Activated CD4-positive, alpha-beta T cell treated with anti-CD3 and anti-CD28 coated beads, Interleukin-2, amount 10 ng/mL, durations not matched to agents 7 days and 5 days (primary cell): ENCODE measurements at places on chromosomes 1 and 21.
A peak's percentile ranks its signal among the peaks of the same experiment; 100 is the strongest.

DNA sequence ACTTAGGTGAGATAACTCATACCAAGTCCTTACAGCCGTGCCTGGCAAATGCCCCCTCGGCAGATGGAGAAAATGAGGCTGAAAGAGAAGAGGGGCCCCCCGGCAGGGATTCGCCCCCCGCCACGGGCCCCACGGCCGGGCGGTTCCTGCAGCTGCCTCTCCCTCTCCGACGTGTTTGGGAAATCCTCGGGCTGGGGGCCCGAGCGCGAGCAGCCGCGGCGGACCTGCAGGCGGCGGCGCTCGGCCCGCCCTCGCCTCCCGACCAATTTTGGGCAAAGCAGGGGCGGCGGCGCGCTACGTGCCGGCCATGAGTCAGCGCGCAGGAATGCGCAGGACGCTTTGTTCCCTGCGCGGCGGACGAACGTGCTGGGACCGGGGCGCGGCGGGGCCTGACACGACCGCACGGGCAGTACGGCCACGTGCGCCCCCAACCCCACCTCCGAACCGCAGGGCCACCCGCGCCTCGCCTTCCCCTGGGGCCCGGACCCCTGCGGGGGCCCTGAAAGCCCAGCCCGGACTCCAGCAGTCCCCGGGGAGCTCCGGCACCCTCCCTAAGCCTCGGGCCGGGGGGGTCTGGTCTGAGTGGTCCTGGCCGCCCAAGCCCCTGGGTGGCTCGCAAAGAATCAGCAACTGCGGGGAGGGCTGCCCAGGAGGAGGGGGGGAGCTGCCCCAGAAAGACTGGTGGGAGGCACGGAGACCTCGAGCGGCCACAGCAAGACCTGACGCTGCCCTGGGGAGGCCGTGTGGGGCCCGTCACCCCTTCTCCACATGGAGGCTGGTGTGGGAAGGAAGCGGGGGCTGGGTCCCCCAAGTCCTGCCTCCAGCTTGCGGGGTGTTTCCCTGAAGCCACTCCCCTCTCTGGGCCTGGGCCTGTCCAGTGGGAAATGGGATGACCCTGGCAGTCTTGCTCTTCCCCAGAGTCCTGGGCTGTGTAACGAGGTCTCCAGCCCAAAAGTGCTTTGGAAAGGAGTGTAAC lies 11.9 kb upstream of the EDN2 start:
- DNase-seq = peak; percentile 10

GRCh38 chr1:25754470-25755181 lies 45.4 kb upstream of the SELENON start:
- no peak for DNase-seq

DNA sequence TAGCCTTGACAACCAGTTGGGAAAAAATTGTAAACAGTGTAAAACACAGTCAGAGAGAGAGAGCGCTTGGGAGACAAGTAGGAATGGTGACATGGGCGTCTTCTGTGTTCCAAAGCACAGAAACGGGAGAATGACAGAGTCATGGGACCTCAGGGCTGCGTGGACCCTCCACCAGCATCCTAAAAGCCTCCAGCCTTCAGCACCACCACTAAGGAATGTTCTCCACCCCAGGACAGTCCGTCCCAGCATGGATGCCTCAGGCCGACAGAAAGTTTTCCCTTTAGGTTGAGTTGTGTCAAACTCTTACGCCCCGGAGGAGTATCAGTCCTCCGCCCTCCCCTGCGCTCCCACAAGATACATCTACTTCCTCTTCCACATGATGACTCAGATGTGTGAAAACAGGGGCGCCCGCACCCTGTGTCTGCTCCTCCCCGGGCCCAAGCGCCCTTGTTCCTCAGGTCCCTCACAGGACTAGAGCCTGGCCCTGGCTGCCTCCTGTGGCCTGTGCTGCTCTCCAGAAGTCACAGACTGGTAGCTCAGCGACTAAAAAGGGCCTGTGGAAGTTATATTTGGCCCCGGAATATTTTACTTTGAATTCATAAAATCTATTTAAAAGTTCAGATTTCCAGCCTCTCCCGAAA lies 63.9 kb upstream of the EFHD2 start:
- DNase-seq = peak; percentile 59

DNA sequence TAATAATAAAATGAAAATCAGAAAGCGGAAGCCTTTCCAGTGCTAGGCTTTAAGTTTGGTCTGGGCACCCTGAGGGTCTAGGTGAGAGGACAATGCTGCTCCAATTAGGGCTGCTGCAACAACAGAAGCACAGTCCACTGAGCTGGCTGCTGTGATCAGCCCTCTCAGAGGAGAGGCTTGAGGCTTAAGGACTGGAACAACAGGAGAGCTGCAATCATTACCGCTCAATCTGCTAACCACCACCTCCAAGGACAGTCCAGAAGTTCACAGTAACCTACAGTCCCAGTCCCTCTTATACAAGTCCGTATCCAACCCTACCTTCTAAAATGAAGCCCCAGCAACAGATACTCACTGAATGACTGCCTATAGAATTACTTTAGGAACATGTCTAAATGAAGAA lies 62.1 kb downstream of the USP24 start:
- no peak for DNase-seq

DNA sequence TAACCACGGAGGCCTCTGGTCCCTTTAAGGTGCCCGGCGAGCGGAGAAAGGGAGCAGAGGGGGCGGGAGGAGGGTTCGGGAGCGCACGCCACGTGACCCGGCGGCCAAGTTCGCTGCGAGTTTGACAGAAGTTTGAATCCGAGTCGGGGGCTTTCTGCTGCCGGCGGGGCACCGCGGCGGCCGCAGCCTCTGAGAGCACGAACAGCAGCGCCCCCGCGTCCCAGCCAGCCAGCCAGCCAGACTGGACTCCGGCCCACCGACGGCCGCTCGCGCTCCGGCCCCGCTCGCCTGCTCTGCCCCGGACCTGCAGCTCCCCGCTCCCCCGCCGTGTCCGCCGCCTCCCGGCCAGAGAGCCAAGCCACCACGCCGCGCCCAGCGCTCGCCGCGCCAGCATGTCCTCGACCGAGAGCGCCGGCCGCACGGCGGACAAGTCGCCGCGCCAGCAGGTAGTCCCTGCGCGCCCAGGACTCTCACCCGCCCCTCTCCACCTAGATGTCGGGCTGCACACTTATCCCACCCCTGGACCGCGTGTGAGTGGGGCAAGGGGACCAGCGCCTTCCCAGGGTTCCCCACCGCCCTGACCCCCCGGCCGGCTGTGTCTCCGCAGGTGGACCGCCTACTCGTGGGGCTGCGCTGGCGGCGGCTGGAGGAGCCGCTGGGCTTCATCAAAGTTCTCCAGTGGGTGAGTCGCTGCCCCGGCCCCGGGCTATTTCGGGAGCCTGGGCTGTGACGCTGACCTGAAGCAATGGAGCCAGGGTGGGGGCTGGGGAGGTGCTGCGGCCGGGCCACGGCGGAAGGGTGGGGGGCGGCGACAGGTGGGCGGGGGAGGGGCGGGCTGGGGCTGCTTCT lies at the start of gene SYPL2:
TSS of gene SYPL2 (plus strand) at position 95 of the 849 bp plus-strand sequence. CDS start at position 393, 298 bp downstream.
- DNase-seq = no peak

DNA sequence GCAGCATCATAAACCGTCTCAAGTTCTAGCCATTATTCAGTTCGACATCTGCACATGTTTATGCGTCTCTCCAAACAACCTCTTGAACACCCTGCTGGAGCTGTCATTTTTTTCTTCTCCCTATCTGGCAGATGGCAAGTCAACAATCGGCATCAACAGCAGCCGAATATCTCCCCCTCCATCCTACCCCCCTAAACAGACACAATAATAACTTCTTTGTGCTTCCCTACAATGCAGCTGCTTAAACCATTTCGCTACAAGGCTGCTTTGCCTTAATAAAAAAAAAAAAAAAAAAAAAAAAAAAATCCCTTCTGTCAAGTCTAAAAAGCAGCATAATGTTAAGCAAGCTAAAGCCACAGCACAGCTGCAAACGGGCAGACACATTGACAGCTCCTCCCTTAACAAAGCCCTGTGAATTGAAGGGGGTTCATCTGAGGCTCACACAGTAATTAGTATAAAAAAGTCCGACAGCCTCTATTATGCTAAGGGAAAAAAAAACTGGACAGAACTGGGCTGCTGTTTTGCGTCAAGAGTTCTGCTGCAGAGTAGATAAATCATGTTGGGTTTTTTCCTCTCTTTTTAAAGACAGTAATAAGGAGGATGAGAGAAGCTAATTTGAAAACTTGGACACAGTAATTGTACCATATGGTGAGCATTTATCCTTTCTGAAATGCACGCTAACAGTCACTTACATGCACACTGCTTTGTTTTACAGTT lies 136.4 kb downstream of the AKT3 start:
- DNase-seq = no peak

DNA sequence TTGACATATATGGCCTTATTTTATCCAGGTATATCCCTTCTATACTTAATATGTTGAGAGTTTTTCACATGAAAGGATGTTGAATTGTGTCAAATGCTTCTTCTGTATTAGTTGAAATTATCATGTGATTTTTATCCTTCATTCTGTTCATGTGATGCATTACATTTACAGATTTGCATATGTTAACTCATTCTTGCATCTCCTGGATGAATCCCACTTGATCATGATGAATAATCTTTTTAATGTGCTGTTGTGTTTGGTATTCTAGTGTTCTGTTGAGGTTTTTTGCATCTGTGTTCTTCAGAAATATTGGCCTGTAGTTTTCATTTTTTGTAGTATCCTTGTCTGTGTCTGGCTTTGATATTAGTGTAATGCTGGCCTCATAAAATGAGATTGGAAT lies 138.3 kb upstream of the GPR52 start:
- DNase-seq = no peak

GRCh38 chr1:62800825-62801306 lies 16.9 kb downstream of the ATG4C start:
- no peak for DNase-seq

- no peak for DNase-seq
These were observed 111.5 kb downstream of the SEC16B start for GRCh38 chr1:177858332-177858821.

GRCh38 chr1:32474954-32475353 lies 10.1 kb downstream of the ZBTB8B start:
- no peak for DNase-seq

DNA sequence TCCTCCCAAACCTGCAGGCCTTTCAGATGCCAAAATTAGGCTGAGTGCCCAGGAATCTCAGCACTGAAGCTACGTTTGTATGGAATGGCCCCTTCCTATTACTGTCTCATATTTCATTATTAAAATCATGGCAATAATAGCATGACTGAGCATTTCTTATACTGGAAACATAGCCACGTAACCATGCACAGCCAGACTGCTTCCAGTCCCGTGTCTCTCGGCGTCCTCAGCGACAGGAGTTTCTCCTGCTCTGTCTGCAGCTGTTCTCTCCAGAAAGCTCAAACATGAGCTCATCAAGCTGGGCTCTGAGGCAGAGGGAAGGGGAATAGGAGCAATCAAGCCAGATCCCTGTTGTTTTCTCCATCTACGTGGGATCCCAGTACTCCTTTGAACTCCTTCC lies 104.0 kb downstream of the CDC7 start:
- DNase-seq = no peak

- DNase-seq = no peak
These were observed 43.5 kb upstream of the DPT start for GRCh38 chr1:168772428-168773060.

- DNase-seq = no peak
These were observed 56.1 kb upstream of the SH3GLB1 start for GRCh38 chr1:86648255-86648654.

- DNase-seq = no peak
These were observed 20.6 kb upstream of the USP24 start for GRCh38 chr1:55235722-55236121.

DNA sequence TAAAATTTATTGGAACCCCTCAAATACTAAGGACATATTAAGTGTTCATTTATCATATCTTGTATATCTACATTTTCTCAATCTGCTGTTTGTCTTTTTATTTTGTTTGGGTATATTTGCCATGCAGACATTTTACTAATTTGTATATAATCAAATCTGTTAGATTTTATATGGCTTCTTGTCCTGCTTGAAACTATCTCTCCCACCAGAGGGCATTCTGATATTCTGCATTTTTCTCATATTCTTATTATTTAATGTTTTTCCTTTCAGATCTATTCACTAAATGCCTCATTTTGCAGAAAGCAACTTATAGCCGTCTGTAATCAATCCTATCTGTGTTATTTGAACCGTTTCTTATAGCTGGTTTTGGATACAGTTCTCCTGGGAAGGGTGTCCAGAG lies 745.5 kb downstream of the LRRIQ3 start:
- DNase-seq = no peak

- no peak for DNase-seq
These were observed 154.7 kb upstream of the KCNK2 start for GRCh38 chr1:214927796-214928195.

DNA sequence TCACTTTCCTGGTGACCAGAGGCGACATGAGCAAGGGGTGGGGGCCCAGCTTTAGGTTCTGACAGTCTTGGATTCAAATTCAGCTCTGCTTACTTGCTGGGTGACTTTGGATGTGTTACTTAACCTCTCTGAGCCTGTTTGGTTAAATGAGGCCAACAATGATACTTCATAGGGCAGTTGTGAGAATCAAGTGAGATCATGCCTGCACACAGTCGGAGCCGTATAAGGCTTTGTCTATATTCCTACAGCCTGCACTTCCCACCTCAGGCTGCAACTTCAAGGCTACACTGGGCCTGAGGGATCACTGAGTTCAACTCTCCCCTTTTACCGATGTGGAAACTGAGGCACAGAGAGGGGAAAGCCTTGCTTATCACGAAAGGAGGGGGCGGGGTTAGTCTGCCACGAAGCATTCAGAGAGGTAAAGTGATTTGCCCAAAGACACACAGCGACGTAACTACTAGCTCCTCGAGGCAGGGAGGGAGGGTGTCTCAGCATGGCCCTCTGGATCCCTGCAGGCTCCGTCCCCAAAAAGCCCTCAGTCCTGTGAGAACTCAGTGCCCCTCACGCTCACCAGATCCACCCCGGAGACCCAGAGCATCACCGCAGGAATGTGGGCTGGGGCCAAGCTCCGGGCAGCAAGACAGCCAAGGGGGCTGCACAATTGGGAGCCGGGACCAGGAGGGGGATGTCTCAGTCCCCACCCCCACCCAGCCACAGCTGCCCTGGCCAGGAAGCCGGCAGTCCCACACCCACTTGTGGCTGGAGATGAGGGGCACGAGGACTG lies 25.0 kb downstream of the SDC3 start:
- DNase-seq = no peak

DNA sequence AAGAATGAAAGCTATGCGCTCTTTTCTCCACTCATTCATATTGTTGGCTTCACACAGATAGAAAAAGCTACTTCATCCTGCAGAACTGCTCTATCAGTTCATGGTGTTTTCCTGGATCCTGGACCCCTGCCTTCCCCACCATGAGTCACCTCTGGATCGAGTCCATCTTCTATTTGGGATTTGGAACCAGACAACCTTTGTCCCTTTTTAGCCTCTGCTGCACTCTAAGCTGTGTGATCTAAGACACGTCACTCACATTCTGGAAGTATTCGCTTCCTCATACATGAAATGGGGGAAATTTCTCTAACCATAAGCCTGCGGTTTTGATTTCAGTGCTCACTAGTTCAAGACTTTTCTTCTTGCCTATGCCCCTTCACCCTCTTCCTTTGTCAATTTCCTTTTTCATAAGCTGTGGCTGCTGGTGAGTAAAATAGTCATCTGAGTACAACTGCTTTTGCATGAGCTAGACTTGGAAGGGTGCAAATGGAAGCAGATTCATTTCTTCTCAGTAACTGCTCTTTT lies 14.1 kb upstream of the DEGS1 start:
- DNase-seq = peak; percentile 59
